ENCODE measurements at places on chromosomes 16 and 17.

DNA sequence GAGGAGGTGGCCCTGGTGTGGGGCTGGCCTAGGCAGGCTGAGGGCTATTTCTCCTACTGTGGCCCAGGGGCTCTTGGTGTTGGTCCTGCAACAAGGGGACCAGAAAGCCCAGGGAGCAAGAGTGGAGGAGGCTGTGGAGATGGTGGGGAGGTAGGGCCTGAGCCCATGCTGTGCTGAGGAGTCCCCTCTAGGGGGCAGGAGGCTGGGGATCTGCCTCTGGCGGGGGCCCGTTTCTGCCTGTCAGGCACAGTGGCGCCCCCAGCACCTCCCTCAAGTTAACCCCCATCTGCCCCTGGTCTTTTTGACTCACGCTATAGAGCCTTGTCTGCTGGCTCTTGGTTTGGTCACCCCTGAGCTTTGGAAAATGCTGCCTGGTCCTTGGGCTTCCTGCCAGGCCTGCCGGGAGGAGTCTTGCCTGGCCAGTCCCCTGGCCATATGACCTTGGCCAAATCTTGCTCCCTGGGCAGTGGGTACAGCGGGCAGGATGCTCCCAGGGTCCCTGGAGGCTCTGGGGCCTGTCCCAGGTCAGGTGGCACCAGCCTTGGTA, 5.9 kb downstream of the BAIAP2 start:
- DNase-seq = no peak

DNA sequence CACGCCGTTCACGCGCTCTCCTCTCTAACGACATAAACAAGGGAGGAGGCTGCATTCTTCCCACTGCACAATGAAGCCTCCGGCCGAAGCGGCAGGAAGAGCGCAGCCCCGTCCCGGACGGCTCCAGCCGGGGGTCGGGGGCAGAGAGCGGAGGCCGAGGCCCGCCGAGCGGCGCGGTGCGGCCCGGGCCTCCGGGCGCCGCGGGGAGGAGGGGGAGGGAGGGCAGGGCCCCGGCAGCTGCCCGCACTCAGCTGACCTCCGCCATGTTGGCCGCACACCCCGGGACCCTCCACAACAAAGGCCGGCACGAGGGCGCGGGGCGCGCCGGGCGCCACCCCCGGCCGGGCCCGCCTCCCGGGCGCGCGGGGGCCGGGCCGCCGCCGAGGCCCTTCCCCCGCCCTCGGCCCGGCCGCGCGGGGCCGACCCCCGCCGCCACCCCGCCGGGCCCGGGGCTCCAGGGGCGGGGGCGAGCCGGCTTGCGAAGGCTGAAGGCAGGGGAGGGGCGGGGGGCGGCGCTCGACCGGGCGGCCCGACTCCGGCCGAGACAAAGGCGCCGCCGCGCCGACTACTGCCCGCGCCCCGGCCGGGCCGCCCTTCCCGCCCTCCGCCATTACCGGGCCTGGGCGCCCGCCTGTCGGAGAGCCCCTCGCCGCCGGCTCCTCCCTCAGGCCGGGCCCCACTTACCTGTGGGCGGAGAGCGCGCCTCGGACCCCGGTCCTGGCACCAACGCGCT, 527 bp downstream of the SIAH1 start:
- no peak for DNase-seq

GRCh38 chr16:20763461-20764232, at the start of gene ACSM3:
TSS of gene ACSM3 (plus strand) at chr16:20764014. CDS start at chr16:20770035, 6,021 bp downstream.
- DNase-seq = peak; percentile 36

DNA sequence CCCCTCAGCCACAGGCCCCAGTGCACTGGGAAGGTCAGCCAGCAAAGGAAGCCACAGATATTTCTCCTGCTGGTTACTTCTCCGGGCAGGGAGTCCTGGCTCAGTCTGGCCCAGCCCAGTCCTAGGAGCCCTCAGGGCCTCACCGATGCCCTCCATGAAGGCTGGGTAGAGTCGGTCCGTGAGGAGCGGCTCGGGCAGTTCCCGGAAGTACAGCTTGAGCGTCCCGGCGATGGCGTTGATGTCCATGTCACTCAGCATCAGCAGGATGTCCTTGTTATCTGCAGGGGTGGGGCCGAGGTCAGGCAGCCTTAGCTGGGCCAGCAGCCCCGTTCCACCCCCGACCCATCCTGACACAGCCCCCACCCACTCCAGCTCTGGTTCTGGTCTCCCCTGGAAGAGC, 13.7 kb downstream of the TIMM22 start:
- DNase-seq = no peak

DNA sequence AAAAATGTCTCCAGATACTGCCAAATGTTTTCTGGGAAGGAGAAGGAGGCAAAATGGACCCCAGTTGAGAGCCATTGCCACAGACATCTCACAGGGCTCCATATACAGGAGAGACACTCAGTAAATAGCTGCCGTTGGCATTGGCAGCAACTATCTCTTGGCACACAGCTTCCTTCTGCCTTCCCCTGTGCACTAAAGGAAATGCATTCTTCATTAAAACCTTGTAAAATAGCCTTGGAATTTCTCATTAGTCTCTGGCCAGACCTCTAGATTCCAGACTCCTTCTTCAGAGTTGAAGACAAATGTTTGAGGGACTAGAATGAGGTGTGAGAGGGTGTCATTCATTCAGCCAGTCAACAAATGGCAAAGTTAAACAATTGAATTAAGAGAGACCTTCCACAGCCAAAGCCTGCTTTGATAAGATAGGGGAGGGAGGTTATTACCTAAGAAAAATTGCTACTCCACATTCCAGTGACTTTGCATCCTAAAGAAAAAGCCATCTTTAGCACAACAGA, 223.9 kb upstream of the HS3ST3A1 start:
- DNase-seq = no peak

GRCh38 chr17:32141258-32141657, 1.0 kb upstream of the RHOT1 start:
- peak; percentile 78 for DNase-seq

GRCh38 chr16:77850636-77851333, 62.4 kb downstream of the VAT1L start:
- DNase-seq = no peak

DNA sequence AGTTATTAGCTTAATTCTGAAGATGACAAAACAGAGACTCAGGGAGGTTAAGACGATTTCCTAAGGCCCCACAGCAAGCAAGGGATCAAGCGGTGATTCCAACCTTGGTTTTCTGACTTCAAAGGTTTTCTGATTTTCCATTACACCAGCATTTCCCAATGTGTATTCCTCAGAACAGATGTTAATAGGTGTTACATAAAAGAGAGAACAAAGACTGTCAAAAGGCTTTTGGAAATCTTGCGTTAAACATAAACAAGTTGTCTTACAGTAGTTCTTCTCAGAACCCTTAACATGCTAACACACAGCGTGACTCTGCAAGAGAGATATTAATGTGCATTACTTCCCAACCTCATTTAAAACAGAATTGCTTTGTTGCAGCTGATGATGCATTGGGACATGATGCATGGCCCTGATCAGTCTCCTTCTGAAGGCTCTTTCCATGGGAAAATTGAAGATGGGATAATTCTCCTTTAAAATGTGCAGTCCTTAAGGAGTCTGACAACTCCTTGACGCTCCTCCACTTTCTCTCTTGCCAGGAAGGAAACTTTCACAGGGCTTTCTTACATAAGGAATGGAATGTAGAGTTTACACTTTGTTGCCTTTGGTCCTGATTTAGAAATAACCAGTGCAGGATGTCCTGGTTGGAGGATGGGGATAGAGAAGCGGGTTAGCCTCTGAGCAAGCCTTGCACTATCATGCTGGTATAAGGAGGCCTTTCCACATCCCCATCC, 21.5 kb upstream of the MMD start:
- no peak for DNase-seq

DNA sequence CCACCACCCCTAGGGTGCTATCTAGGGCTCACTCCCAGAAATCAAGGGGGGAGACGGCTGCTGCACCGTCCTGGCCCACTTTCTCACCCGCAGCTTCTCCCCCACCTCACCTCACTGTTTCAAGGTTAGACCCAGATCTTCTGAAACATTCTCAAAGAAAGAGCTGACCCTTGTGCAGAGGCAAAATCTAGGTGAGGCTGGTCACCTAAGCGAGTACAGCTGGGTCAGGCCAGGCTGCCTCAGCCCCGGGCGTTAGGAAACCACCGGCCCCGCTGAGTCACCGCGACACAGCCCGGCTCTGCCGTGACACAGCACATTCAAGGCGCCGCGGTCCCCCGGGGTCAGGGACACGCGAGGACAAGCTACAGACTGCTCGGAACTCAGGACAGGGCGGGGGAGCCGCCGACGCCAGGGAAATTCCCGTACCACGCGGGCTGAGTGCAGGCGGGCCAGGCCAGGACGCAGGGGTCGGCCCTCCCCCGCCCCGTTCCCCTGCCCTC, 27.1 kb downstream of the GNPTG start:
- peak; percentile 5 for DNase-seq

- no peak for DNase-seq
These were observed 10.9 kb downstream of the NHERF1 start for GRCh38 chr17:74759243-74759801.

GRCh38 chr17:76997981-76998531, 129.9 kb downstream of the MGAT5B start:
- no peak for DNase-seq

GRCh38 chr16:65201511-65201910, 79.6 kb upstream of the CDH11 start:
- DNase-seq = no peak

GRCh38 chr17:41907185-41907556, 11.6 kb downstream of the ACLY start:
- DNase-seq = peak; percentile 66

DNA sequence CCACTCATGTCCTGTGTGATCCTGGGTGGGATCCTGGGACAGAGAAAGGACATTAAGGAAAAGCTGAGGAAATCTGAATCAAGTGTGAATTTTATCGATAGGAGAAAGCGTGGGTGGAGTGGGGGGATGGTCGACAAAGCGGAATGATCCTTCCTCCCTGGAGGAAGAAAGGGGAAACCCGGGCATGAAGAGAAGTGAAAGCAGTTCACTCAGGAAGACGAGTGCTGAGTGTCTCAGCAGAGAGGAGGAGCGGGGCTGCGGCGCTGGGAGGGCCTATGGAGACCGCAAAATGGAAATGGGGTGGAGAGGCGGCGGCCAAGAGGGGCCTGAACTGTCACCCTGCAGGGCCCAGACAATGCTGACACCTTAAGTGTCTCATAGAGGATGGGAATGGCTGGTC, 8.7 kb downstream of the ZDHHC7 start:
- no peak for DNase-seq

- DNase-seq = peak; percentile 86
These were observed 113.9 kb upstream of the FOXF1 start for GRCh38 chr16:86396422-86396821.

DNA sequence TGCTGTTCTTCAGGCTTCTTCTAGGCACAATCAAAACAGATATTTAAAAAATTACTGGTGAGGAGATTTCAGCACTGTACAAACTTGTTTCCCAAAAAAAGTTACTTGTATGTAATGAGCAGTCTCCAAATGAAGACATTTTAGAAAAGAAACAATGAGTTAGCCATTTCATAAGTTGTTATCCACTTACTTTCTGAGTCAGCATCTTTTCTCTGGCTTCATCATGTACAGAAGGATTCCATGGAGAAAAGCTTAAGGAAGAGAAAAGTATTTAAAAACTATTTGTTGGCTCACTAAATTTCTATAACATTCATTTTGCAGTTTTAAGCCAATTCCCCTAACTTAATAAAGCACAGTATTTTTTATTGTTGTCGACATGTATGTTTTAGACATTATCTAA, 10.5 kb downstream of the AKTIP start:
- no peak for DNase-seq

DNA sequence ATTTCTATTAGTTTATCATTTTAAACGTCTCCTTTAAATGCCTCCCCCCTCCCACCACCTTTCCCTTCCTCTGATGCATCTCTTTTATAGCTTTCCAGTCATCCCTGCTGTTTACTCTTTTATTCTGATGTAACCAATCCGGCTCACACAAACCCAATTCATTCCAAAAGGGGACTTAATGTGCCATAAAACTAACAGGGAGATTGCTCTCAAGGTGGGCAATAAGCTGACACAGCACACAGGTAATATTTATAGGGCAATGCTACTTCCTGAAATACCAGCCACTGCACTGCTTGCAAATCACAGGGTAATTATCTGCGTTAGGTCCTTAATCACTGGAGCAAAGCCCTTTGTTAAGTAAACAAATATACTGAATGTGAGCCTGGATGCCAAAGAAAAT, 23.3 kb upstream of the CA10 start:
- DNase-seq = no peak

- DNase-seq = no peak
These were observed 19.8 kb downstream of the RAD51D start for GRCh38 chr17:35099908-35100307.

GRCh38 chr16:84959784-84960417, 51.4 kb downstream of the ZDHHC7 start:
- no peak for DNase-seq

DNA sequence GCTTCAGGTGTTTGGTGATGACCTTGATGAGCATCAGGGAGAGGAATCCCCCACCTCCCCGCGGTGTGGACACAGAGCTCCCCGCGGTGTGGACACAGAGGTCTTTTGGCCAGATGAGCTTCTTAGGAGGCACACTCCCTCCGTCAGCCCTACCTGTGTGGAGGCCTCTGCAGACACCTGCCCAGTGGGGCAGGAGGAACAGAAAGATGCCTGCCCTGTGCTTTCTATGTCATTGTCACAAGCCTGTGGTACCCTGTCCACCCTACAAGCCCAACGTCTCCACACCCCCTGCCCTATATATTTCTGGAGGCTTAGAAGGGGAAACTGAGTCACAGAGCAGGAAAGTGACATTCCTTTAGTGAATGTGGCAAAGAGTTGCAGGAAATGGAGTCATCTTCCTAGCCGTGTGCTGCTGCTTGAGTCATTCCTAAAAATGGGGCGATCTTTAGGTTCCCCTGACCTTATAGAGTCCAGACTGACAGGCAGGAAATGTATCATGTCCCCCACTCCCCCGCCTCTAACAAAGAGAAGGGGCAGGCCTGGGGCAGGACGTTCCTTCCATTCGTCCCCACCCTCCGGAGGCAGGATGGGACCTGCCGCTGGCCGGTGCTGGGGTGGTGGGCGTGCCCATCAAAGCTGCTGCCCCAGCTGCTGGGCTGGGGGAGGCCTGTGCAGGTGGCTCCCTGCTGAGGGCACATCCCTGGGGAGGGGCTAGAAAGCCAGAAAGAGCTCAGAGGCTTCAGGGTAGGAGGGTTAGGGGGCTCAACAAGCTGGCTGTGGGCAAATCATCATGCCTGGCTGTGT, 1.0 kb upstream of the C16orf74 start:
- no peak for DNase-seq

All from fibroblast of skin of left quadriceps (primary cell).